ENCODE measurements at places on chromosomes 11 and 22.
A peak's percentile ranks its signal among the peaks of the same experiment; 100 is the strongest.

- no peak for DNase-seq
Measured at GRCh38 chr11:76007166-76007565, 192.2 kb downstream of the UVRAG start.

GRCh38 chr11:92739491-92739890, 230.0 kb upstream of the MTNR1B start:
- DNase-seq = no peak

GRCh38 chr11:108302121-108302785, 79.4 kb downstream of the ATM start:
- DNase-seq = no peak

- peak; percentile 16 for DNase-seq
Measured at GRCh38 chr22:21972293-21972779, 10.3 kb downstream of the TOP3B start.

- peak; percentile 49 for DNase-seq
Measured at GRCh38 chr11:33857933-33858371, 33.9 kb downstream of the LMO2 start.

- DNase-seq = no peak
Measured at GRCh38 chr11:28539239-28540030, 431.2 kb downstream of the METTL15 start.

DNA sequence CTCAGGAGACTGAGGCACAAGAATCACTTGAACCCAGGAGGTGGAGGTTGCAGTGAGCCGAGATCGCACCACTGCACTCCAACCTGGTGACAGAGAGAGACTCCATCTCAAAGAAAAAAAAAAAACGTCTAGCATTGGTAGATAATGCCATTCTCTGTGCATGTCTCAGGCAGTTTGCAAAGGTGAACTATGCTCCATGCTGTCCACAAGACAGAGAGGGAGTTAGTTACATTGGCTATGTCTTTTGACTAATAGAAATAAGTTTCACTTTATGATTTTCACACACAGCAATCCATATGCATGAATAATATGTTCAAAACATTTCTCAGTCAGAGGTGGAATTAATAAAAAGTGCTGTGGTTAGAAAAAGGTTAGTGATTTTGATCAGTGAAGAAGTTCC, 591.4 kb downstream of the ETS1 start:
- no peak for DNase-seq
